HT1080 (cell line): ENCODE measurements at places on chromosomes 1 and 21. TPM values are rescaled to one million over a fixed set of nuclear protein-coding genes. Genes with fewer than 3 reads are reported as not detected.

RPS27 gene
- total RNA-seq = 1,691 and 2,292 TPM in 2 replicates

DENND1B gene
- total RNA-seq = 3.2 and 3.8 TPM in 2 replicates

ZNF593OS gene
- not detected in 2 replicates for total RNA-seq

CD84 gene
- total RNA-seq = not detected in 2 replicates

PLA2G4A gene
- total RNA-seq = 0.34 and 0.47 TPM in 2 replicates

DNA sequence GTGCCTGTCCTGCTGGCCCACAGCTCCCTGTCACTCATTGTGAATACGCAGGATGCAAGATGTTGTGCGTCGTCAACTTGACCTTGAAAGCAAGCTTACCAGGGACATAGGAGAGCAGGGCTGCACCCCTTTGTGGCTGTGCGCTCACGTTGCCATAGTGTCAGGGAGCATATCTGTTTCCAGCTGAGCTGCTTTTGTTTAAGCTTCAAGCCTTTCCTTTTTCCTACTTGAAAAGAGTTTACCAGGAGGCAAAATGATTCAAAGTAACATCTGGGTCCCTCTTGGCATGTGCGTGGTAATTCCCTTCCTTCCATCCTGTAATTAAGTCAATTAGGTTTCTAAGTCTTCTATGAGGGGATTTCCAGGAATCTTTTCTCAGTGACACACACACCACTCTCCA lies 537.1 kb downstream of the AJAP1 start:
- no peak for DNase-seq

DNA sequence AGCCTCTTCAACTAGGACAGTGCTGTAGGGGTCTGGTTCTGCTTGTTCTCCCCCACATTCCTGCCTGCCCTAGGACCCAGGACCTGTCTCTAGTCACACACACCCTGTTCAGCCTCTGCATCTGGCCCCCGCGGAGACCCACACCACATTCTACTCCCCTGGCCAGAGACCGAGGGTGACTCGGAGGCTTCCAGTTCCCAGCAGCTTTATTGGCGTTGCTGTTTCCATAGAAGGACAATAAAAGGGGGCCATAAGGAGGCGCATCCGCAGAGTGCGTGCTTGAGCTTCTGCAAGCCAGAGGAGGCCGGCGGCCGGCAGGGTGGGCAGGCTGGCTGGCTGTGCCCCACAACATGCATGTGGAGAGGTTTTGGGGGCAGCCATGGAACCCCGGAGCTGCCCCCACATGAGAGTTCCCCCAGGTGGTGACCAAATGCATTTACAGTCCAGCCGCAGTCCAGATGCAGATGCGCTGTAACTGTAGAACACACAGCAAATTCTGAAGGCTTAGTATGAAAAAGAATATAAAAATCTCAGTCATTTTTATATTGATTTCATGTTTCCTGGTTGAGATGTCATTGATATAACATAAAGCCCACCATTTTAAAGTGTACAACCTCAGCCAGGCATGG lies 52.4 kb downstream of the PDE9A start:
- DNase-seq = no peak

DNA sequence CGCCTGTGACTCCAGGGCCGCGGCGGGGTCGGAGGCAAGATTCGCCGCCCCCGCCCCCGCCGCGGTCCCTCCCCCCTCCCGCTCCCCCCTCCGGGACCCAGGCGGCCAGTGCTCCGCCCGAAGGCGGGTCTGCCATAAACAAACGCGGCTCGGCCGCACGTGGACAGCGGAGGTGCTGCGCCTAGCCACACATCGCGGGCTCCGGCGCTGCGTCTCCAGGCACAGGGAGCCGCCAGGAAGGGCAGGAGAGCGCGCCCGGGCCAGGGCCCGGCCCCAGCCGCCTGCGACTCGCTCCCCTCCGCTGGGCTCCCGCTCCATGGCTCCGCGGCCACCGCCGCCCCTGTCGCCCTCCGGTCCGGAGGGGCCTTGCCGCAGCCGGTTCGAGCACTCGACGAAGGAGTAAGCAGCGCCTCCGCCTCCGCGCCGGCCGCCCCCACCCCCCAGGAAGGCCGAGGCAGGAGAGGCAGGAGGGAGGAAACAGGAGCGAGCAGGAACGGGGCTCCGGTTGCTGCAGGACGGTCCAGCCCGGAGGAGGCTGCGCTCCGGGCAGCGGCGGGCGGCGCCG lies at the start of gene SIM2:
TSS of gene SIM2 (plus strand) at position 135 of the 565 bp plus-strand sequence. CDS start 632 bp downstream, outside the sequence.
- DNase-seq = peak; percentile 21

DNA sequence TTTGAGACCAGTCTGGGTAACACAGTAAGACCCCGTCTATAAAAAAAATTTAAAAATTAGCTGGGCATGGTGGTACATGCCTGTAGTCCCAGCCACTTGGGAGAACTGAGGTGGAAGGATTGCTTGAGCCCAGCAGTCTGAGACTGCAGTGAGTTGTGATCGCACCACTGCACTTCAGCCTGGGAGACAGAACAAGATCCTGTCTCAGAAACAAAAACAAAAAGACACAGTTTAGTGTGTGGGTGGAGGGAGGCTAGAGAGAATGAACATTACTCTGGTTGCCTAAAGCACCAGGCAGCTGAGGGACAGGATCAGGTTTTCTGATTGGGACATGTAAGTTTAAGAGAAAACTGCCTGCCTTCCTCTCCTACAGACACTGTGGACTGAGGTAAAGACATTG lies 42.3 kb downstream of the VAMP4 start:
- no peak for DNase-seq

DNA sequence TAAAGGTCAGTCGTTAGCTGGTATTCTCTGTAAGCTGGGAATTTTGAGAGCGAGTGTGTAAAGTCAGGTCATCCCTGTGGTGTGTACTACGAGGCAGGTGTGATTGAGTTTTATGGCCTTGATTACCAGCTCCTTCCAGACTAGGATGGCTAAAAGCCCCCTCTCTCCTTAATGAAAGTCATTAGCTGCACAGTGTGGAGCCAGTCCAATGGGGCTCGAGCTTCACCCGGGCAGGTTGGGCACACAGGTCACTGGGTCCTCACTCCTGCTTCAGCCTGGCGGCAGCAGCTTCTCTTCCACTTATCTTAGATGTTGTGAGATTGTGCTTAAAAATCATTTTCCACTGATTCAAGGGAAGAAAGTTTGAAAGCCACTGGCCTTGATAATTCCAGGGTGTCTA lies 3.0 kb downstream of the DMRTB1 start:
- DNase-seq = no peak

DNA sequence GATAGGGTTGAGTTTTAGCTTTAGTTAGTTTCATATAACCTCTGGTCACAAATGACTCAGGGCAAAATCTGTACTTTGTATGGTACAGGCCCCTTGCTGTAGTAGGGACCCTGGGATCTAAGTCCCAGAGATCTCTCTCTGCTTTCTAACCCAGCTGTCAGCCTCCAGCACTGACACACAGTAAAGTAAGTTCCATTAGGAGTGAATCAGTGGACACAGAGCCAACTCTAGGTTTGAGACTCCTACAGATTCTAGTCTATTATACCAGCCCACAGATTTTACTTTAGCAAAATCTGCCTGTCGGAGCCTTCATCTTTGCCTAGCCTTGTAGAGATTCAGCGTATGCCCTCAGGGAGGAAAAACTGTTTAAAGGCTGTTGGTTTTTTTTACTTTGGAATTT lies 52.5 kb downstream of the ANGPTL1 start:
- no peak for DNase-seq

- DNase-seq = no peak
Observed at GRCh38 chr1:224114787-224115175, 870 bp downstream of the FBXO28 start.

DNA sequence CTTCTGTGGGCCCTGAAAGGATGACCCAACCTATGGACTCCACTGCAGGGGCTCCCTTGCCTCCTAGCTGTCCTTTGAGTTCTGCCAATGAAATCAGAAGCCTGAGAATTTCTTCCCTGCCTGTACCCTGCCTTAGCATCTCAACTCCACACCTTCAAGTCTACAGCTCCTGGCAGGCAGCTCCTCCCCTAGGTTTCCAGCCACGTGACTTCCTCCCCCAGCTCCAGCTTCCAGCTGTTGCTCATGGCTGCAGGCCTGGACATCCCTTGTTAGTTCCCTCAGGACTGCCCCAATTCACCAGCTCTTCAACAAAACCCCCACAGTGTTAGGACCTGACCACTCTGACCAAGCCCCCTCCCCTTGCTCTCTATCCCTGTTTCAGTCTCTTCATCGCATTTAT lies 2.4 kb downstream of the RCAN1 start:
- no peak for DNase-seq

- no peak for DNase-seq
Observed at GRCh38 chr1:207418351-207418750, 35.8 kb upstream of the CR2 start.

- DNase-seq = peak; percentile 38
Observed at GRCh38 chr1:32878183-32878582, 7.5 kb upstream of the FNDC5 start.

DNA sequence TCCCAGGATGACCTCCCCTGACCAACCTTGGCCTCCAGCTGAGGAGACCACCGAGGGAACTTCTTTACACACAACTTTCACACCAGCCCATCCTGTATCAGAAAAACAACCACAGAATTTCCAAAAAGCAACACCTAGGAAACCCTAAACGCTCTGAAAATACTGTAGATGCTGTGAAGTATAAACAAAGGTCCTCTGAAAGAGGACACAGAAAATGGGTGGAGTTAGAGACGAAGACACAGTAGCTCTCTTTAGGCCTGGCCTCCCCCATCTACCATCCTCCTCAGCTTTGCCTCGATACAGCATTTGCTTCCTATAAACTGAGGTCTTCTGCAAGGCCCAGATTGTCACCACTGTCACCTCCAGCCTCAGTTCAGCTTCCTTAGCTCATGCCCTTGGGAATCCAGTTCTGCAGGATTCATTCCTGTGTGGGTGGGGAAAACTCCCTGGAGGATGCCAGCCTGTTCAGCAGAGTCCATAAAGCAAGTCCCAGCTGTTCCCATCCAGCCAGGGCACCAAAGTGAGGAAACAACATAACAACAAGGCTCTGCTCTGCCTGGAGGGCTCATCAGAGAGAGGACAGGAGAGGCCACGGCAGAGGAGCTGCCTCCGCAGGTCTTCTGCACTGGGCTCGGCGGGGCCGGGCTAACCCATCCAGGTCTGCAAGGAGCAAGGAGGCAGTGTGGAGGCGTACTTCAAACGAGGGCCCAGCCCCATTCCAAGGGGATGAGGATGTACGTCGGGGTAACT lies 15.0 kb downstream of the PIK3C2B start:
- no peak for DNase-seq

DNA sequence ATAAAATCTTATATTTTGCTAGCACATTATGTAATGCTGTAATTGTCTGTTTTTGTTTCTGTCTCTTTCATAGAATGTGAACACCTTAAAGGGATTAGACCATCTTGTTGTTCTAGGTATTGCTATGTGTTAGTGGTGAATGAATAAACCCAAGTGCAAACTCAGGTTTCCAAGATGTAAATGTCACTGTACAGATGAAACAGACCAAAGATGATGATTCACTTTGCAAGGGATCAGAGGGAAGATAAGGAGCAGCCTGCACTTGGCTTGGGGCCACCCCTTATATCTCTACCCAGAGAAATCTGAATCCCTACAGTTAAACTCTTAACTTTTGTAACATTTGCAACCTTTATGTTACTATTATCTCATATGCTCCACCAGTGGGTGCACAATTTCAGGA lies 25.4 kb downstream of the UROD start:
- no peak for DNase-seq

DNA sequence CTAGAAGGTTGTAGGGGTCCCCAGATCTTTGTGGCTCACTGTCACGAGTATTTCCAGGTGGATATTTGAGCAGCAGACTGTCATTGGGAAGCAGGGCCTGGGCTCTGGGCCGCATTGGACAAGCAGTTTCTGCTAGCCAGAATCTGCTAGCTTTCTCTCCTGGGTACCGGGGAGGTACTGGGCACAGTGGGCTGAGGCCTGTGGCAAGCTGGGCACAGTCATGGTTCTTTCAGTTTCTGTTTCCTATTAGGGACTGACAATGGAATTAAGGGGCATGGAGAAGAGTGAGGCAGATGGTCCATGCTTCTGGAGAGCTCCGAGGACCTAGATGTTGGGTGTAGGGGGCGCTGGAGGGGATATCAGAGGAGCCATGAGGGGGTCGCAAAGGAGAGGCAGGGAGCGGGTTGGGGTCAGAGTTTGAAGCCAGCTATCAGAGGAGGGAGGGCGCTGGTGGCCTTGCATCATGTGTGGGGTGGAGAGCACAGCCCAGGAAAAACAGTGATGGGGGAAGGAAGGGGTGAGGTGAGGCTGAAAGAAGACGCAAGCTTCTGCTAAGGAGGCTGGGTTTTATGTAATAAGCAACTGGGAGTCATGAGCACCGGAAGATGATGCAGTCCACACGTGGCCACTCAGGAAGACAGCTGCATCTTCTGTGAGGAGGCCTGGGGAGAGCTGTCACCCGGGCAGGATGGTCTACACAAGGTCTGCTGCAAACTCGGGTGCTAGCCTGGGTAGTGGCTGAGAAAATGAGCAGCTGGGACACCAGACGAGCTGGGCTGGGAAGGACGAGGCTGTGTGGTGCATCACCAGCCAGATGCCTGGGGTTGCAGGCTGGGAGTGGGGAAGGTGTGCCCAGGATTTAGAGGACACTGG lies 72.7 kb downstream of the IER5 start:
- peak; percentile 61 for DNase-seq

- no peak for DNase-seq
Observed at GRCh38 chr1:114467491-114467890, 43.5 kb downstream of the TRIM33 start.
